Activated naive CD8-positive, alpha-beta T cell treated with anti-CD3 and anti-CD28 coated beads for 36 hours (primary cell): ENCODE measurements at places on chromosomes 12 and 14. TPM values are rescaled to one million over a fixed set of nuclear protein-coding genes. Genes with fewer than 3 reads are reported as not detected.
A peak's percentile ranks its signal among the peaks of the same experiment; 100 is the strongest.

GRCh38 chr12:63325757-63326156 lies 174.8 kb upstream of the AVPR1A start:
- no peak for DNase-seq

CLEC2B gene
- total RNA-seq, result 21.1 TPM

P2RX7 gene
- 3.6 TPM for total RNA-seq

SPIC gene
- total RNA-seq, result not detected

GRCh38 chr12:50248411-50248810 lies 34.9 kb downstream of the LIMA1 start:
- no peak for DNase-seq

TAS2R14 gene
- 0.68 TPM for total RNA-seq

SELPLG gene
- total RNA-seq, result 22.2 TPM

ENDOU gene
- total RNA-seq, result not detected

- DNase-seq, result no peak
Observed at GRCh38 chr14:89040080-89040459, 215.6 kb downstream of the TTC8 start.

- DNase-seq, result no peak
Observed at GRCh38 chr12:20140751-20141150, 227.6 kb upstream of the PDE3A start.

DNA sequence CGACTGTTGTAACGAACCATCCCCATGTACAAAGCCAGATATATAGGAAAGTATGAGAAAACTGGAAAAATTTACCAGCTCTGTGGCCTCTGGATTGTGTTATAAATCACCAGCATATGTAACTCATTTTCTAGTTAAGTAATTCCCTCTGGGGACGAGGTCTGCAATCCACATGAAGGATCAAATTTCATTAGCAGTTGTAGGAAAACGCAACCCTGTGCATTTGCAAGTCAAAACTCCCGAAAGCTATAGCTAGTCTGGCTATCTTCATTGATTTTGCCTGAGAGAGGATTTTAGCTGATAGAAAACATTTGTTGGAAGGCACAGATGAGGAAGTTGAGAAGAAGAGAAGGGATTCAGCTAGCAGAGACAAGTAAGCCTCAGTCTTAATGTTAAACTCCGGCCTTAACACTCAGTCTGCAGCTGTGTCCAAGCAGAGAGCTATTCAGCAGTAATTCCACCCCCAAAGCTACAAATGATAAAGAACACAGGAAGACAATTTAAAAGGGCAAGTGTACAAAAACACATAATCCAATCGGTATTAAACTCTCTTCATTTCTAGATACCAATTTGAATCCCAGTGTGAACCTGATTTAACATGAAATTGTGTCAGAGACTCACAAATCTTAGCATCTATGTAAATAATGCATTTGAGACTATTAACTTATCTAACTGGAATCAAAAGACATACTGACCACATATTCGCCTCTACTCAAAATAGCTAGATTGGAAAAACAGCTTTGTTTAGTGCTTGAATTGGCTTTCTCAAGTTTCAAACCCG lies 54.2 kb upstream of the CERS5 start:
- DNase-seq, result no peak

LTA4H gene
- total RNA-seq, result 94.4 TPM

- DNase-seq, result no peak
Observed at GRCh38 chr12:84919271-84919670, 6.7 kb upstream of the SLC6A15 start.

DNA sequence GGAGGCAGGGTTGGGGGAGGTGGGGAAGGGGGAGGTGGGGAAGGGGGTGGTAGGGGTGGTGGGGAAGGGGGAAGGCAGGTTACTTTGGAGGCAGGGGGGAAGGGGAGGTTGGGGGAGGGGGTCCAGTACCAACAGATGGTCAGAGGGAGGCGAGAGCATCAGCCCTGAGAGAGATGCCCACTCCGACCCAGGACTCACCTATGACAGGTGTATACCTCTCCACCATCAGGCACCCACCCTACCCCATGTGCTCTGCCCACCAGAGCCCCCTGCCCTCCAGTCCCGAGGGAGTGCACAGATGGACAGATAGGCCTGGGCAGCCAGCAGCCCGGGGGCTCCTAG lies 18.6 kb downstream of the JAG2 start:
- no peak for DNase-seq

- no peak for DNase-seq
Observed at GRCh38 chr12:12282761-12283425, 16.0 kb upstream of the LRP6 start.

DNA sequence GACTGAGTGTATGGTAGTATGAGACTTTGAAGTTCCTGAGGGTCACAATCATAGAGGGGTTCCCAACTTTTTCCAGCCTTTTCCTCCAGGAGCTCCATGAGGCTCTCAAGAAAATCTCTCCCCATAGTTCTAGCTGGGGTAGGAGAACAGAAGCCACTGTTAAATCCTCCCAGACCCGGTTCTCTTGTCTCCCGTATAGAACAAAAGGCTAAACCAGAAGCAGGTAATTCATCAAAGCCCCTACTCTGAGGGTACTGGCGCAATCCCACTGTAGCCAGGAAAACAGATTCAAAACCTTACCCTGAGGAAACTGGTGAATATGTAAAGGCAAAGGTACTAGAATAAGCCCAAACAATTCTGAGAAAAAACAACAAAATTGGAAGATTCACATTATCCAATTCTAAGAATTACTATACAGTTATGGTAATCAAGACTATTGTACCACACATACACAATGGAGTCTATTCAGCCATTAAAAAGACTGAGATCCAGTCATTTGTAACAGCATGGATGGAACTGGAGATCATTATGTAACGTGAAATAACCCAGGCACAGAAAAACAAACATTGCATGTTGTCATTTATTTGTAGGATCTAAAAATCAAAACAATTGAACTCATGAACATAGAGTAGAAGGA lies 20.5 kb downstream of the OR8S1 start:
- DNase-seq, result no peak

DNA sequence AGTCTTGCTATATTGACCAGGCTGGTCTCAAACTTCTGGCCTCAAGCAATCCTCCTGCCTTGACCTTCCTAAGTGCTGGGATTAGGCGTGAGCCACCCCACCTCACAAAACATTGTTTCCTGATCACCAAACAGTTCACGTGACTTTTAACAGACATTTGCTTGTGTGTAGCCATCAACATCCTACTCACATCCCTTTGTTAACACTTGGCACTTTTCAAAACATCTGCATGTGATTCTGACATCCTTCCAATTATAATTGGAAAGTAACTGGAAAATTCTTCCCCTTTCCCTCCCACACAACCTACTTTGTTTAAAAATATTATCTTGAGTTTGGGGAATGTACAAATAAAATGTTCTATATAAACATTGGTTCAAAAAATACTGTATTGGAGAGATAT lies 317.9 kb downstream of the PCNX1 start:
- no peak for DNase-seq

- no peak for DNase-seq
Observed at GRCh38 chr14:64194404-64194803, 99.8 kb downstream of the ESR2 start.

DNA sequence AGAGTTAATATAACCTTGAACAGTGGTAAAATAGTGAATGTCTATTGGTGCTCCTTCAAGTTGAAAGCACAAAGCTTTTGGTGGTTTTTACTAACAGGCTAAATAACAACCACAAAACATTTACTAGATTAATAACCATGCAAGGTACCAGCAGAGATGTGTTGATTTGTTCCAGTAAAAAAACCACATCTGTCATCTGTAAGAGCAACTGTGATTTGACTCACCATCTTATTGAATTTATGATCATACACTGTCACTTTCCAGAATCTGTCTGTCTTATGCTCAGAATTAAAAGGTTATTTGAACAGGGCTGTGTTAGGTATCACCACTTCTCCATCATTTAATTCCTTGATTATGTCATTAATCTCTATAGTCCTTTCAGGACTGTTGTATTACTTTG lies 107.0 kb upstream of the PTHLH start:
- no peak for DNase-seq

GRCh38 chr12:89589753-89590152 lies 63.9 kb upstream of the POC1B start:
- no peak for DNase-seq

DNA sequence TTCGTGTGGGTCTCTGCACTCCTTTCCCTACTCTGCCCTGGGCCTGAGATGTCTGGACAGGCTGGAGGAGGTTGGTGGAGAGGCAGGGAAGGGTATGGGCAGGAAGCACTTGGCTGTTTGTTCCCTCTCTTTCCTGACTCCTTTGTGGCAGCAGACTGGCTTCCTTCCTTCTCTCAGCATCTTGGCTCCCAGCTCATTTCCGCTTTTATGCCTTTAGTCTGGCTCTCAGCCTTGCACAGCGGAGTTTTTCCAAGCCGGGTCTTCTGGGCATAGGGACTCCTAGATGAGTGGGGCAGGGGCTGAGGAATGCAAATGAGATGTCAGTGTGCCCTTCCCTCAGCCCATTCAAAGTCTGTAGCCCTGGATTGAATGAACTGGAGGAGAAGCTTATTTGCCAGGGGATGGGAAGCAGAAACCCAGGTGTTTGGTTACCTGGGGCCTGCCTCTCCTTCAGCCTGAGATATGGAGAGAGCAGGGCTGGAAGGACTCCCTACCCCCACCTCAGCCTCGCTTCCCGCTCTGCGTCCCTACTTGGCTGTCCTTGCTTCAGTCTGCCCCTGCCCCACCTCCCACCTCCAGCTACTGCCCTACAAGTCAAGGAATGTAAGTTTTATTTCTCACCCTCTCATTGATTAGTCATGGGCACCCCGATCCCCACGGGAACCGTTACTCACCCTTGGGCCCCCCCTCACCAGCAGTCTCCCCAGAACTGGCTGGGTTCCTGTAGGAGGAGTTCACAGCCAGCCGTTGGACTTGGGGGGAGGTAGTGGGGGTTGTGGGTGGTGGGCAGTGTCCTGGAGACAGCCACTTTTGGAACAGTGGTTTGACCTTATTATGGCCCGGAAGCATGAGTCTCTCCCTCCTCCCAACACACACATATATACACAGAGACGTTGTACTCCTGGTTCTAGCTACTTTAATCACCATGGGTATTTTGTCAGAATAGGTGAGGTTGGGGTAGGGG lies 9.3 kb upstream of the ITGA5 start:
- no peak for DNase-seq

SETD1B gene
- 15.6 TPM for total RNA-seq

DNA sequence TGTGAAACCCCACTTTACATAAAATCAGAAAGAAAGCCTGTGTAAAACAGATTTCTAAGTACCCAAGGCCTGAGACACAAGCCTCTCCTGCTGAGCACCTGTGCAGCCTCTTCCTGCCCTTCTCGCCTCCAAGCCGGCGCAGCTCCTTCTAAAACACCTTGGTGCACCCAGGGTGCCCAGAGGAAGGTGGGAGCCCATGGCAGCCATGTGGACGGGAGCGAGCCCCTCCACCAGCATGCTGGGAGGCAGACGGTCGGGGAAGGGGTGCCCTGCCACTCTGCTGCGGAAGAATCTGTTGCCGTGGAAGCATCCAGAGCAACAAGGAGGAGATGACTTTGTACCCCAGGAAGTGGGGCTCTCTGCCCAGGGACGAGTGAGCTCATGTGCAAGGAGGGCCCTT lies 103.1 kb upstream of the C14orf180 start:
- DNase-seq, result no peak

PLXNC1 gene
- total RNA-seq, result 6.0 TPM

- DNase-seq, result no peak
Observed at GRCh38 chr14:90660865-90661570, 155.2 kb downstream of the TTC7B start.

DNA sequence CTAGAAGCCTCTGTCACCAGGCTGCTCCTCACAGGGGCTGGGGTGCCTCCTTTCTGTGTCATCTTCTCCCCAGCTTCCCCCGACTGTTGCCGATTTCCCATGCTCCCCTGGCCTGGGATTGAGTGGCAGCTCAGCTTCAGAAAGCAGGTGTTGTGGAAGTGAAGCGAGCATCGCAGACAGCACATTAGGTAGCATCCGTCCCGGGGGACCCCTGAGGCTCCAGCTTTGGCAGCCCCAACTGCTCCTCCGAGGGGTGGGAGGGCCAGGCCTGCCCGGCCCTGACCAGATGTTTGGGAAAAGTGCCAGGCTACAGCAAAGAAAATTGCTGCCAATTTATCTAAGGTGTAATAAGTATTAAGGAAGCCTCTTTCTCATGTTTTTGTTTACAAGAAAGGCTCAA lies 1045.6 kb downstream of the BCL11B start:
- DNase-seq, result no peak

- DNase-seq, result no peak
Observed at GRCh38 chr12:43306066-43306465, 245.9 kb downstream of the ADAMTS20 start.

GRCh38 chr12:113116875-113117274 lies 18.7 kb downstream of the RASAL1 start:
- no peak for DNase-seq

GRCh38 chr14:95463171-95463901 lies 53.1 kb downstream of the SYNE3 start:
- no peak for DNase-seq

GRCh38 chr12:74820324-74820723 lies 282.7 kb downstream of the ATXN7L3B start:
- DNase-seq, result no peak

HPD gene
- not detected for total RNA-seq

NANOG gene
- not detected for total RNA-seq

- no peak for DNase-seq
Observed at GRCh38 chr12:94418517-94418916, 41.1 kb downstream of the CEP83 start.

DNA sequence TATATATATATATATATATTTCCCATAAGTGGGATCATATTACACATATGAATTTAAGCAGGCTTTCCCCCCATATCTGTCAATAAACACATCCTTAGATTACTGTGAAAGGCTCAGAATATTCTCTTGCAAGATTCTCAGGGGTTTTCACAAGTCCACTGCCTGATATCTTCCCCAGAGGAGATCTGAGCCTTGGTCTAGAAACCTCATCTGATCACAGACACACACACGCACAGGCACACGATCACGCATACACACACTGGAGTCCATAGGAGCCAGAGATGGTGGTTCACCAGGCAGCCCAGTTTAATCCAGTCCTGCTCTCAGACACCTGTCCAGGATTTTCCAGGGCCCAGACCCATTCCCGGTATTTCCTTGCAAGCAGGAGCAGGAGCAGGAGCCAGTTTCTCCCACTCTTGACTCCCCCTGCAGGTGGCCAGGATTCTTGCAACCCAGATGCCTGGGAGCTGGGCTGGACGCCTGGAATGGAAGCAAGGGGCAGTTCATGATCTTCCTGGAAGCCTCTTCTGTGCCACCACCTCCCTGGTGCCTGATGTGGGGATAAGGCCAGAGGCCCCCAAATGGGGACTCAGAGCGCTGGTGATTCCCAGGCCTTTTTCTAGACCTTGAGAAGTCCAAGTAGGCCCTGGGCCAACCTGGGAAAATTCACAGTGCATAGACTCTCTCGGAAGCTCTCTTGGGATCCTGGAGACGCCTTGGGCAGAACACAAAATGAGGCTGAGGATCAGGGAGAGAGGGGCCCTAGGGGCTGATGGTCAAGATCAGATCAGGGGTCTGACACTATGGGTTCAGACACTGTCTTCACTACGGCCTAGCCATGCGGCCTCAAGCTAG lies 16.5 kb upstream of the KRT78 start:
- DNase-seq, result peak; percentile 26

DNA sequence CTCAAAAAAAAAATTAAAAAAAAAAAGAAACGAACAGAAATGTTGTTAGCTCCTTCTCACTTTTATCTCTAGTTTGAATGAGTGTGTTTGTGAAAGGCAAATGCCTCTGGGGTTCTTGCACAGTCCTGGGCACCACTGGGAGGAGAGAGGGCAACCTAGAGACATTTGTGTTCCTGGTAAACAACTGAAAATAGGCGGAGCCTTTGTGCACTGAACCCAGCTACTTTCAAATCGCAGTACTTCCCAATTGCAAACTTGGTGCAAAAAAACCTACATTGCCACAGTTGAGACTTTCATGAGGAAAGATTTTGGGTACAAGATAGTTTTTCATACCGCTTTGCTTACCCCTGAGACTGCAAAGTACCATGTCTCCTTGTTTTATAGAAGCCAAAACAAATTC lies 430.0 kb downstream of the ZFP36L1 start:
- DNase-seq, result no peak
